Astrocyte of the spinal cord (primary cell): ENCODE measurements at places on chromosomes 11 and 22.

GRCh38 chr11:99937330-99937729 lies 749.8 kb upstream of the ARHGAP42 start:
- DNase-seq, result no peak

- no peak for DNase-seq
Measured at GRCh38 chr11:69745201-69745600, 29.9 kb downstream of the FGF4 start.

GRCh38 chr11:71222318-71223080 lies 29.9 kb downstream of the SHANK2 start:
- DNase-seq, result no peak

DNA sequence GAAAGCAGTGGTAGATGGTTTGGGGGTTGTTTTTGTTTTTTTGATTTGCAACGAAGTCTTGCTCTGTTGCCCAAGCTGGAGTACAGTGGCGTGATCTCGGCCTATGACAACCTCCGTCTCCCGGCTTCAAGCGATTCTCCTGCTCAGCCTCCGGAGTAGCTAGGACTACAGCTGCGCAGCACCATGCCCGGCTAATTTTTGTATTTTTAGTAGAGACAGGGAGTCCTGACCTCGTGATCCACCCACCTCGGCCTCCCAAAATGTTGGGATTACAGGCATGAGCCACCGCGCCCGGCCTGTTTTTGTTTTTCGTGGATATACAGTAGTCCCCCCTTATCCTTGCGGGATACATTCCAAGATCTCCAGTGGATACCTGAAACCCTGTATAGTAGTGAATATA lies 6.6 kb downstream of the EP300 start:
- DNase-seq, result no peak

DNA sequence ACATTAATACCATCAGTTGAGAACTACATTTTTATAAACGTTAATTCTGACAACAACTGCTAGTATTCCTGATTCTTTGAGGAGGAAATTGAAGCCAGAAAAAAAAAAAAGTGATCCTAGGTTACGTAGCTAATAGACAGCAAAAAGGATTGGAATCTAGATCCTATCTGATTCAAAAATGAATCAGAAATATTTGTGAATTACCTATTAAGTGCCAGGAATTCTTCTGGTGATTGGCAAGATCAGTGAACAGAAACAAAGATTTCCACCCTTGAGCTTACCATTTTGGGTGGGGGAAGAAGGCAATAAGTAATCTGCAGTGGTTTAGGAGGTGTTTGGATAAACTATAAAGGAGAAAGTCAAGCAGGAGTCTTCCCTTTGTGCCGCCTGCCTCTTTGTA lies 63.9 kb upstream of the LARGE1 start:
- no peak for DNase-seq

DNA sequence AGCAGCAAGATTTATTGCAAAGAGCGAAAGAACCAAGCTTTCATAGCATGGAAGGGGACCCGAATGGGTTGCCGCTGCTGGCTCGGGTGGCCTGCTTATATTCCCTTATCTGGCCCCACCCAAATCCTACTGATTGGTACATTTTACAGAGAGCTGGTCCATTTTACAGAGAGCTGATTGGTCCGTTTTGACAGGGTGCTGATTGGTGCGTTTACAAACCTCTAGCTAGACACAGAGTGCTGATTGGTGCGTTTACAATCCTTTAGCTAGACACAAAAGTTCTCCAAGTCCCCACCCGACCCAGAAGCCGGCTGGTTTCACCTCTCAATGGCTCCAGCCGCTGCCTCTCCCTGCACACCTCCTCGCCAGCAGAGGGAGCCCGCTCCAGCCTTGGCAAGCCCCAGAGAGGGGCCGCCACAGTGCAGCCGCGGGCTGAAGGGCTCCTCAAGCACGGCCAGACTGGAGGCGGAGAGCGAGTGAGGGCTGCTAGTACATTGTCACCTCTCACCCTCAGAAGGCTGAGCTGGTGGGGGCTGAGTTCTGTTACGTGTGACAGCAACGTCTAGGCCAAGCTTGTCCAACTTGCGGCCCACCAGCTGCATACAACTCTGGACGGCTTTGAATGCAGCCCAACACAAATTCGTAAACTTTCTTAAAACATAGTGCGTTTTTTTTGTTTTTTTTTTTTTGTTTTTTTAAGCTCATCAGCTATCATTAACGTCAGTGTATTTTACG lies 8.7 kb downstream of the PTH start:
- no peak for DNase-seq

DNA sequence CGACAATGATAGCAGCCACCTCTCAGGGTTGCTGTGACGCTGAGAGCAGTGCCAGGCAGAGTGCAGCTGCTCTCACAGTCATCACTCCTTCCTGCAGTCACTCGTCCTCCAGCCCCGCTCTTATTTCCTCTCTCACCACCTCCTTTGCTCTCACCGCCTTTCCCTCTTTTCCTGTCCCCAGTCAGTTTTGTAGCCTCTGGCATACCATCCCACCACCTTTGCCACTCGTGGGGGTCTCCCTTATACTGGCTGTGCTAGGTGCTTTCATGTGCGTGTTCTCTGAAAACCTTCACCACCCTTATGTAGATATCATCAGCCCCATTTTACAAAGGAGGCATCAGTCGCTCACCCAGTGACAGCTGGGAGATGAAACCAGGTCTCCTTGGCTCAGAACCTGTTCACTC lies 19.3 kb upstream of the ST3GAL4 start:
- no peak for DNase-seq

DNA sequence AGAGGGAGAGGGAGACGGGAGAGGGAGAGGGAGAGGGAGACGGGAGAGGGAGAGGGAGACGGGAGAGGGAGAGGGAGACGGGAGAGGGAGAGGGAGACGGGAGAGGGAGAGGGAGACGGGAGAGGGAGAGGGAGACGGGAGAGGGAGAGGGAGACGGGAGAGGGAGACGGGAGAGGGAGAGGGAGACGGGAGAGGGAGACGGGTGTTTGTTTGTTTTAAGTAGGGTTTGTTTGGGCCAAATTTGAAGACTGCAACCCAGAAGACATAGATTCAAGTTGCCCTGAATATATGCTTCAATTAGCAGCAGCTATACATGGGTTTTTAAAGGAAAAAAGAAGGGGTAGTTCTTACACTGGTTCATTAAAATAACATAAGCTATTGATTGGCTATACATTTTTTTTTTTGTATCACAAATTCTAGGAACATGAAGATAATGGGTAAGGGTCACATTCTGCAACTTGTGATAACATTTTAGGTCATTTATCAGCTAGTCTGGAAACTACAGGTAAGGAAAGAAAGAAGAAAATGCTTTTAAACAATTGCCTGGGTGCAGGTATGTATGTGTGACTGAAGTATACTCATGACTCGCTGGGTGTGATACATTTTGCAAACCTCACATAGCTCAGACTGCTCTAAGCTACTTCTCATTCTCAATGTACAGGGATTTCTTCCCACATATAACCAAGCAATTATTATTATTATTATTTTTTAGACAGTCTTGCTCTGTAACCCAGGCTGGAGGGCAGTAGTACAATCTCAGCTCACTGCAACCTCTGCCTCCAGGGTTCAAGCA lies 67.3 kb downstream of the MCHR1 start:
- DNase-seq, result no peak

DNA sequence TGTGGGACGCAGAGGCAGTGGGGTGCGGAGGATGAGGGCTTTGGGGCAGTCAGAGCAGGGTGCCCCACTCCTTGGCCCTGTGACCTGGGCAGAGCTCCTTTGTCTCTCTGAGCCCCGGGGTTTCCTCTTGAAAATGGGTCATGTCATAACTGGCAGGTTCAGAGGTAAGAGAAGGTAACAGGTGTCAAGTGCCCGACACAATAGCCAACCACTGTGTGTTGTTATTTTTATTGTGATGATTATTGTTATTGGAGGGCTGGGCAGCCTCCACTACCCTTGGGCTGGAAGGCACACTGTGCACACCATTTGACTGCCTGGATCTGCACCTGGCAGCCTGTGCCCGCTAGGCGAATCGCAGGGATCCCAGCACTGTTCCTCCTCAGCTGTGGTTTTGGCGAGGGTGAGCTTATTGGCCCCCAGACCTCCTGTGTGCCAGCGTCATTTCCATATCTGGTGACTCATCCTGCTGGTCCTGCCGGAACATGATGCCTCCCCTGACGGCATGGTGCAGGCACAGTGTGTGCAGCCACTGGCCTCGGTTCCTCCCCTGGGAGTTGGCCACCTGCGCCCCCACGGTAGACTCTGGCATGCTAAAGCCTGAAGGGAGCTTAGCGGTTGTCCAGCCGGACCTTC lies 15.4 kb upstream of the SOX10 start:
- peak; percentile 73 for DNase-seq

DNA sequence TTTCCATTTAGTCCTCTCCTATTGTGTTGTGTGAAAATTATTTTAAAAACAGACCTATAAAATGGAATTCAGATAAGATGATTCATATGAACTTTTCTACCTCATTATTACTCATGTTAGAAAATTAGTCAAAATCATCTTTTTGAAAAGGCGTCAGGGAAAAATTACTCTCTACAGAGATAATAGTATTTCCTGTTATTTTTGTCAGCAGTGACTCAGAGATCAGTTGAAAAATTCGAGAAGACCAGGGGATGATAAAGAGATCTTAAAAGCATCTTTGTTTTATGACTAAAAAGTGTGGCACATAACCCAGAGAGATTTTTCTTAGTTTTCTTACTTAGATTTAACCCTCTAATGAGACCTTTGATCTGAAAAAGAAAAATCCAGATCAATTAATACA lies 157.9 kb upstream of the CARD18 start:
- DNase-seq, result peak; percentile 22

DNA sequence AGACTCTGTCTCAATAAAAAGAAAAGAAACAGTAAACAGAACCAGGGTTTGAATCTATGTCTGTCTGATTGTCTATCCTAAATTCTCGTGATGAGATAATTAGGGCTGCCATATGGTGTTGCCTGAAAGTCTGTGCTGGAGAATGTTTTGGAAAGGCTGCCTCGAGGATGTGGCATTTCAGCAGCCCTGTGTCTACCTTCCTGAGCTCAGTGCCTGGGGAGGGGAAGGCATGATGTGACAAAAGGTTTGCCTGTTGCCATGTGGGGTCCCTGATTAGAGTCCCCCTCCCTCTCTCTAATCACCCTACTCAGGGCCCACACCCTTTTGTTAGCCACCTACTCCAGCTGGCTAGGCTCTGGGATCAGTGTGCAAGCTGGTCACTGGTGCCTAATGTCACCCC lies 15.2 kb downstream of the CD82 start:
- DNase-seq, result no peak

- DNase-seq, result no peak
Measured at GRCh38 chr11:88827018-88827676, 238.6 kb downstream of the GRM5 start.

- DNase-seq, result peak; percentile 15
Measured at GRCh38 chr22:26589367-26589844, 526 bp downstream of the TPST2 start.

GRCh38 chr11:70845591-70846041 lies 406.8 kb downstream of the SHANK2 start:
- no peak for DNase-seq

DNA sequence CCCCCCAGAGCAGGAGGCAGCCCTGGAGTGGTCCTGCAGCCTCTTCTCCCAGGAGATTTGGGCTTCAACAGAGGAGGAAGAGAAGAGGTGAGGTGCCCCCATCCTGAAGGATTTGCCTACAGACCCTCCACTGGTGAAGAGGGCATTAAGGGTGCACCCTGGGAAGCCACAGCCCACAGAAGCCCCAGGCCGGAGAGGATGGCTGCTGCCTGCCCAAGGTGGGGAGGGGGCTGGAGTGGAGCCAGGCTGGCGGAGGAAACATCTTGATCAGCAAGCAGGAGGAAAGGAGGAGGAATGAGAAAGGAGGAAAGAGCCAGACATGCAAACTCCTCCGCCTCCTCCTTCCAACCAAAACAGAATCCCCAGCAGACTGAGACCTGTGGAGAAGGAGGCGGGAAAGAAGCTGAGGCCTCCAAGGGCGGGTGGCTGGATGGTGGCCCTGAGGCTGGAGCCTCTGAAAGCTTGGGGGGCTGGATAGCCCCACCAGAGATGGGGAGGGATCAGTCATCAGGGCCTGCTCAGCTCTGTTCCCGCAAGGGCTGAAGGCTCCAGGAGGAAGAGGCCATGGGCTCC lies 31.3 kb downstream of the ARRB1 start:
- DNase-seq, result no peak

DNA sequence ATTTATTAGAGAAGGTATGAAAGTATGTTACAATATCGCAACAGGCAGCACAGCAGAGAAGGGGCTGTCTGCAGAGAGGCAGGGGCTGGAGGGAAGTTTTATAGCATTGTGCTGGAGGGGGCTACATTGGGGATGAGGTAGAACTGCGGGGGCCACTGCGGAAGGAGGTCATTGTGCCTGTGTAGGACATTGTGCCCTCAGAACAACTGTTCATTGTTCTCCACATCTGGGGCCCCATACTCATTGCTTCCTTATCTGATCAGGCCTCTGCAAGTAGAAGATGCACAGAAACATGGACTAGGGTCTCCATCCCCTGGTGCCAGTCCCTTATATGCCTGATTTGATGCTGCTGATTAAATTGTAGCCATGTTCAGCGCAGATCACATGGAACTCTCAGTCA lies 12.1 kb downstream of the NADSYN1 start:
- no peak for DNase-seq

- no peak for DNase-seq
Measured at GRCh38 chr11:90310210-90310609, 87.4 kb upstream of the CHORDC1 start.

GRCh38 chr11:72777755-72778278 lies 16.0 kb downstream of the STARD10 start:
- DNase-seq, result no peak

DNA sequence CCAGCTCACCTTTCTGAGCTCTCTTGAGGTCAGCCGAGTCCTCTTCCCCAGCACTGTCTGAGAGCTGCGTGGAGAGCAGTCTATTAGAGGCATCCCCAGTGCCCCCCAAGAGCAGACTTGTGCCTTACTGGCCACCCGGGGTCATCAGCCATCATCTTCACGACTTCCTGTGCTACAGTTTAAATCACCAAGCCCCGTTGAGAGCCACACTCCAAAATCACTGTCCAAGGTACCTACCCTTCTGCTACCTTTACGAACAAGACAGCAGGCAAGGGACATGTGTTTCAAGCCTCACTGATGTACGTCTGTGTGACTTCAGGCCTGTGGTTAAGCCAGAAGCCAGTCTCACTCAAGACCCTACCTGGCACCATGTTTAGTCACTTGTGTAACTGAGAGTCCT lies 35.1 kb downstream of the MORC2 start:
- DNase-seq, result no peak
